Activated naive CD4-positive, alpha-beta T cell (primary cell): ENCODE measurements at places on chromosomes 16 and 17.

DNA sequence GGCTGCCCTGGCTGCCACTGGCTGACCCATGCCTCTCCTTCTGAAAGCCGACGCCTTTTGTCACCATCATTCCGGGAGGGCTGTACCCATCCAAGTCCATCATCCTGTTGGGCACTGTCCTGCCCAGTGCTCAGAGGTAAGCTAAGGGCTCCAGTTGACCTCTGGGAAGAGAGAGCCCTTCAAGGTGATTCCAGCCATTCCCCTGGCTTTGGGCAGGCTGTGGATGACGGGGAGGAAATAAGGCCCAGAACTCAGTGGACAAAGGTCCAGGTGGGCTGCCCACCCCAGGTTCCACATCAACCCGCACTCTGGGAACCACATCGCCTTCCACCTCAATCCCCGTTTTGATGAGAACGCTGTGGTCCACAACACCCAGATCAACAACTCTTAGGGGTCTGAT, 45.8 kb downstream of the NOS2 start:
- no peak for DNase-seq

- no peak for DNase-seq
Measured at GRCh38 chr16:84278968-84279367, 15.7 kb upstream of the WFDC1 start.

DNA sequence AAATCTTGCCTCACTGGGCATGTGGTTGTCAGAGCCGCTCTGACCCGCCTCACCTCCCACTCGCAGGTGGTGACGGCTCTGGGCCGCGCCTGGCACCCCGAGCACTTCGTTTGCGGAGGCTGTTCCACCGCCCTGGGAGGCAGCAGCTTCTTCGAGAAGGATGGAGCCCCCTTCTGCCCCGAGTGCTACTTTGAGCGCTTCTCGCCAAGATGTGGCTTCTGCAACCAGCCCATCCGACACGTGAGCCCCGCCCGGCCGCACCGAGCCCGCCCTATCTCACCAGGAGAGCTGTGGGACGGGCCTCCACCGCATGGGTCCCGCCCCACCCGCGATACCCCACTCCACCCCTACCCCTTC, 4.0 kb downstream of the TGFB1I1 start:
- DNase-seq: peak; percentile 16

GRCh38 chr17:27492470-27492869, 36.2 kb downstream of the KSR1 start:
- DNase-seq: no peak

GRCh38 chr16:51822471-51822870, 671.4 kb upstream of the SALL1 start:
- no peak for DNase-seq

- no peak for DNase-seq
Measured at GRCh38 chr17:51770027-51770759, 388.3 kb downstream of the CA10 start.

DNA sequence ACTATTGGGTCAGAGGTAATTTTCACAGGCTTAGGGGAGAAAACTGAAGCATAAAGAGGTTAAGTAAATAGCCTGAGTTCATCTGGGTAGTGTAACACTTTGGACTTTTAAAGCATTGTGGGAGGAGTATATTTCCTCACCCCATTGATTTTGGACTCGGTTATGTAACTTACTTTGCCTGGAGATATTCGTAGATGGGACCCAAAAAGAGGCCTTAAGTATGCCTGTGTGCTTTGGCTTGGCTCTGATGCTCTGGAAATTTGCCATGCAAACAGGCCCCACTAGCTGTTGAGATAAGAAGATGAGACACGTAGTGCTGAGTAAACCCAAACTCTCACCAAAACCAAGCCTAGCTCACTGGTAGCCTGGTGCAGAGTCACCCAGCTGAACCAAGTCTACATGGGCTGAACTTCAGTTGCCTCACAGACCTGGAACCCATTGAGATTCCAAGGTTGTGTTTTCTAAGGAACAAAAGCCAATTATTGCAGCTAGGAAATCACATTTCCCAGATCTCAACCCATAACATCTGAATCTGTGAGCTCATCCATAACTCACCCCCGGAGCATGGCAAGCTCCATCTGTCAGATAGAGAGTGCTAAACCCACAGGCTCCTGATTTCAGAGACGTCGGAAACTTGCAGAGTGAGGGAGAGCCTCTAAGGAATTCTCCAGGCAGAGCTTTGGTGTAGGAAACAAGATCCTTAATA, 536.0 kb upstream of the C16orf82 start:
- DNase-seq: no peak

DNA sequence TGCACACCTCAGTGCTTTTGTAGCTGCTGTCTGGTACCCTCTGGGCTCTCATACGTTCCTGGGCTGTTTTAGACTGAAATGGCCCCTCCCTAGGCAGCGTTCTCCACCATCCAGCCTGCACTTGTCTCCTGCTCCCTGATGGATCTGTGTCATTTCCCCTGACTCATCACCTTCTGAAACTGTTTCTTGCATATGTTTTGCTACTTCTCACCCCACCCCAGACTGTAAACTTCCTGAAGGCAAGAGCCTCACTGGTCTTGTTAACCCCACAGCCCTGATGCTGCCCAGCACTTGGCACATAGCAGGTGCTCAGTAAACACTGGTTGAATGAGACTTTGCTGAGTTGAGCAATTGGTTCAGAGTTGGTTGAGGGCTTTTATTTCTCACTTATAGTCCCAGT, 78.7 kb downstream of the CRISPLD2 start:
- no peak for DNase-seq

GRCh38 chr17:2138761-2139160, 83.9 kb downstream of the HIC1 start:
- DNase-seq: no peak

GRCh38 chr16:85396879-85397871, 215.9 kb upstream of the GSE1 start:
- DNase-seq: no peak

- DNase-seq: no peak
Measured at GRCh38 chr17:64074704-64075426, 54.4 kb upstream of the ICAM2 start.

DNA sequence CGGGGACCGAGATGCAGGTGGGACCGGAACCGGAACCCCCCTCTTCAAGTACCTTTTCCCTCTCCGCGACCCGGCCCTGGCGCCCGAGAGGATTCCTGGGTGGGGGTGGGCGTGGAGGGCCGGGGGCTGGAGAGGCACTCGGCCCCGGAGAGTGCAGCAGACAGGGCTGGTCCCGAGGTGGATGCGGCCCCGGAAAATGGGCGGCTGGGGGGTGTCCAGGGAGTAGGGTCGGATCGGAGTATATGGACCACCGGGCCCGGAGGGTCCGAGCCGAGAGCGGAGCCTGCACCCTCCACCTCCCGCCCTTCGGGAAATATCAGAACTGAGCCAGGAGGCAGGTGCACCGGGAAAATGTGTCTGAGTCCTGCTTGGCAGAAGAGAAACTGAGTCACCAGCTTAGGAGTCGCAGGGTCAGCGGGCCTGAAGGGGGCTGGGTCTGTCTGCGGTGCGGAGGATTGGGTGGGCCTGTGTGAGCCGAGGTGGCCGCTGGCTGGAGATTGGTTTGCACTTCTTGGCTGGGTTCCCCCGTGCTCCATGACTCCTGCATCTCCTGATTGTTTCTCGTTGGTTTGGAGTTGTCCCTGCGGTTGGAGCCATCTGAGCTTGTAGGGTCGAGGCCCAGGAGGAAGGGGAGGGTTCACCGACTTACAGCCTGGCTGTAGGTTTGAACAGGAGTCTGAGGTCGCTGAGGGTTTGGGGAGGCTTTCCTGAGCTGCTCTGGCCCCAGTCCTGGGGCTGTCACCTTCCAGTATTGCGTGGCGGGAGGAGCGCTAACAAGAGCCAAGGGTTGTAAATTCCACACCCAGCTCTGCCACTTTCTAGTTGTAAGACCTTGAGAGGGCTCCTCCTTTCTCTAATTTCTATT, 518 bp downstream of the SH2B1 start:
- no peak for DNase-seq

GRCh38 chr16:72715267-72715666, 332.7 kb downstream of the ZFHX3 start:
- no peak for DNase-seq

DNA sequence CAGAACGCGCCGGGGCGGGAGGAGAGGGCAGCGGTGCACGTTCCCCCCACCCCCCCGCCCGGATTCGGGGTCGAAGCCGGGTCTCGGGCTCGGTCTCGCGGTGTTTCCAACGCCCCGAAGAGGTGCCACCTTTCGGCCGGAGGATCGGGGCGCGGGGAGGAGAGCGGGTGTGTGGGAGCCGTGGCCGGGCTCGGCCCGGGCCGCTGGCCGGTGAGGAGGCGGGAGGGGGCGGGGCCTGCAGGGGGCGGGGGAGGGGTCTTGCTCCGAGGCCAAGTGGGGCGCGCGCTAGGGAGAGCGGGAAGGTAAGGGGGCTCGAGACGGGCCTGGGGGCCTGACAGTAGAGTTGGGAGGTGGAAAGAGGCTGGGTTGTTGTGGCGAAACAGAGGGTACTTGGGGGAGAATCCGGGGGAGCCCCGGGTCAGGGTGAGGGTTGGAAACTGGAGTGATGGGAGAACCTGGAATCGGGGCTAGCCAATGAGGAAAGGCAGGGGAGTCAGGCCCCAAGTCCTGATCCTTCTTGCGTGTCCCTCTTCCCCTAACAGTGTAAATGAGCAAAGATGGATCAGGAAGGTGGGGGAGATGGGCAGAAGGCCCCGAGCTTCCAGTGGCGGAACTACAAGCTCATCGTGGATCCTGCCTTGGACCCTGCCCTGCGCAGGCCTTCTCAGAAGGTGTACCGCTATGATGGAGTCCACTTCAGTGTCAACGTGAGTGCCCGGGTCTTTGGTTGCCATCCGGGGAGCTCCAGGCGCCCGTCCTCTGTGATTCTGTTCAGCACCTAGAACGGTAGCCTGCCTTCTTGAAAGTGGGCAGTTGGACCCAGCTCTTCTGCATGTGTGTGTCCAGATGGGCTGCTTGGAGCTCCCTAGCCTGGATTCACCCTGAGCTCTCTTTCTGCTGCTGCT, 873 bp downstream of the SETD1A start:
- peak; percentile 70 for DNase-seq

- DNase-seq: no peak
Measured at GRCh38 chr17:4764595-4764994, 7.1 kb upstream of the TM4SF5 start.

DNA sequence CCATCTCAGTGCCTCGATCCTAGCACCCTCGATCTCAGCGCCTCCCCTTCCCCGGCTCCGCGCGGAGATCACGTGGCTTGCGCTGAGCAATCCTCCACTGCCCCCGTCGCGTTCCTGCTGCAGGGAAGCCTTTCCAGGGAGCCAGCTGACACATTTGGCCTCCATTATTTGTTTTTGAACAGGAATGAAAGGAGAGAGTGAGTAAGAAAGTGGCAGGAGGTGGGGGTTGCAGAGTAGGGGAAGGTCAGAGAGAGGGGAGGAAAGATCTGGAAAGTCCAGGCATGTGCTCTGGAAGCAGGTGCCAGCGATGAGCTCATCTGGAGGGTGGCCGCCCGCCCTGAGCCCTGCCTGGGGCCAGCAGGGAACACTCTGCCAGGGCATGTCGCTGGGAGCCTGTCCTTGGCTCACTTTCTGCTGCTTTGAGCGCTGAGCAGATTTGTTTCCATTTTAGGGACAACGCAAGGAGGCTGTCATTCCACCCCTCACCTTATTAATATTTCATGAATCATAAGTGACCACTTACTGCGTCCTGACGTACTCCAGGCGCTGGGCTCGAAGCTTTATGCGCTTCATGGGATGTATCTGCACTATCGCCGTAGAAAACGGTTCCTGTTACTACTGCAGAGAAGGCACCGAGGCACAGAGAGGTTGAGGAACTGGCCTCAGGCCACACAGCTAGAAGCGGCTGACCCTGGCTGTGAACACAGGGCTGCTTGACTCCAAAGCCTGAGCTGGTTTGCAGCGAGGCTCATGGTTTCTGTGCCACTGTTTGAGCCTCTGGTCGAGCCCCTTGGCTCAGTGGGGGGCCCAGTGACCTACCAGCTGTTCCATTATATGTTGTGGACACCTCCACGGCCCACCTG, 283.1 kb downstream of the SEC14L1 start:
- no peak for DNase-seq

GRCh38 chr17:49003557-49004511, 6.6 kb downstream of the IGF2BP1 start:
- DNase-seq: no peak
